ENCODE measurements at places on chromosomes 16 and 17.

DNA sequence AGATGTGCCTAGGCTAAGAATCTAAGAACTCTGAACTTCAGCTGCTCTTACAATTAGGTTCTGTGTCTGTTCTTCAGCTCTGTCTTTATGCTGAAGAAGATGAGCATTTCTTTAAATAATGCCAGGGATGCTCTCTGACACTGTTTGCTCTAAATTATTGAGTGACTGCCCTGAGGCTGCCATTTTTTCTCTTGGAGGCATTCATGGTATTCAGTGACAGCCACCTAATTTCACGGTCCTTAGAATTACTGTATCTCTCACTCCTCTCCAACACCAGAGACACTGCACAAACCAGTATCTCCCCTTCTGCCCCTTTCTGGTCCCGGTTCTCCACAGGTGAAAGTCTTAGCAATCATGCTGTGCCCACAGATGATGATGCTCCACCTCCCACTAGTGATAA, 123.6 kb upstream of the MPHOSPH6 start:
- DNase-seq = no peak

GRCh38 chr17:4808378-4808767, 1.4 kb downstream of the PLD2 start:
- DNase-seq = no peak

DNA sequence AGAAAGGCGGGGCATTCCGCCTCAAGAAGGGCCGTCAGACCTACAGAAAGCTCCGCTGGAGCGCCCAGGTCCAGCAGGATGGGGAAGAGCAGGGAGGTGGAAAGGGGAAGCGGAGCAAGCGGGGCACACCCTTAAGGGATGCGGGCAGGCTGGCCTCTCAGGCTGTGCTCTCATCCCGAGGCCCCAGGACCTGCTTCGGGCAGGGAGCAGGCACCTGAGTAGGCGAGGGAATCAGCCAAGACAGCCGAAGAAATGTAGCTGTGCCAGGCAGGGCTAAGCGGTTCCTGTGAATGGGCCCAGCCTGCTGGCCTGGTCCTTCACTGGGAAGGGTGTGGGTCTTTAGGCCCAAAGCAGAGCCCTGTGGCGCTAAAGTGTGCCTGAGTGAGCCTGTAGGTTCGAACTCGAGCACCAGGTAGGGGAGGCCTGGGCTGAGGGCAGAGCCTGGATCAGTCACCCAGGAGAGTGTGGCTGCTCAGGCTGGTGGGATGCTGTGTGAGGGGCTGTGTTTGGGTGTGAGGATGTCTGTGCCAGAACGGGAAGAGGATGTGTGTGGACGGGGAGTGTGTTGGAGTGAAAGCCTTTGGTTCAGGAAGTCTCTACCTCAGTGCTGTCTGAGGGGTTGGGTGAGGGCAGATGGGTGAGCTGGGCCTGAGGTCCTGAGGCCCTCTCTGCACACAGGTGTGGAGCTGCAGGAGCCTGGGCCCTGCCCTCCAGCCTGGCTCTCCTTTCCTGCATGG, 3.3 kb downstream of the TBX4 start:
- DNase-seq = no peak

- no peak for DNase-seq
Observed at GRCh38 chr16:50745940-50746339, 4.1 kb downstream of the CYLD start.

- no peak for DNase-seq
Observed at GRCh38 chr16:11108466-11108805, 147.6 kb downstream of the SOCS1 start.

DNA sequence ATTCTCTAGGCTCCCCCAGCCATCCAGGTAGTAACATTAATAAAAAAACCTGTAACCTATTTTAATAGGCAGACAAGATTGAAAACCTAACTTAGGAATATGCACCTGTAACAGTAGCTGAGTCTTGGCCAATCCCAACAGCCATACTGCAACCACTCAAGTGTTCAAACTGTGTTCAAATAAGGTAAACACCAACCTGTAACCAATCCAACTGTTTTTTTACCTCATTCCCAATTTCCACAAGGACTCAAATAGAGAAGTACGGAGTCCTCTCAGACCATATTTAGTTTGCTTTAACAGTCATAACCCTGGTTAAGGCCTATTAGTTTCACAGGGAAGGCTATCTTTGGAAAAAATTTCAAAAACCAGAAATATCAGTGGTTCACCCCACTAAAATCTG, 40.4 kb upstream of the NOS2 start:
- no peak for DNase-seq

- no peak for DNase-seq
Observed at GRCh38 chr16:57611706-57612105, 16.7 kb upstream of the ADGRG1 start.
